ENCODE measurements at places on chromosomes 7 and 10.

- DNase-seq, result no peak
Measured at GRCh38 chr7:7176406-7177043, 5.8 kb upstream of the C1GALT1 start.

DNA sequence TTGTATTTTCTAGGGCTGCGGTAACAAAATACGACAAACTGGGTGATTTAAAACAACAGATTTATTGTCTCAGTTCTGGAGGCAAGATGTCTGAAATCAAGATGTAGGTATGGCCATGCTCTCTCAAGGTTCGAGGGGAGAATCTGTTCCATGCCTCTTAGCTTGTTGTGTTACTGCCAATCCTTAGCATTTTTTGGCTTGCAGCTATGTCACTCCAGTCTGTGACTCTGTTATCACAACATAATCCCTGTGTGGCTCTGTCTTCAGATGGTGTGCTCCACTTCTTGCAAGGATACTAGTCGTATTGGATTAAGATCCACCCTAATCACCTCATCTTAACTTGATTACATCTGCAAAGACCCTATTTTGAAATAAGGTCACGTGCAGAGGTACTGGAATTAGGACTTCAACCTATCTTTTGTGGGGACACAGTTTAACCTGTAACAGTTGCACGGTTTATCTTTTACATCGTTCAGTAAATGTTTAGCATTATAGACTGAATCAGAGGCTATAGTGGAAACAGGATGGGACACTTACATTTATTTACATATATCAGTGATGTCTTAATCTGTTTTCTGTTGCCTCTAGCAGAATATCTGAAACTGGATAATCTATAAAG lies 3.1 kb downstream of the C1GALT1 start:
- no peak for DNase-seq

GRCh38 chr10:86292462-86293395 lies 73.9 kb downstream of the GRID1 start:
- DNase-seq, result no peak

DNA sequence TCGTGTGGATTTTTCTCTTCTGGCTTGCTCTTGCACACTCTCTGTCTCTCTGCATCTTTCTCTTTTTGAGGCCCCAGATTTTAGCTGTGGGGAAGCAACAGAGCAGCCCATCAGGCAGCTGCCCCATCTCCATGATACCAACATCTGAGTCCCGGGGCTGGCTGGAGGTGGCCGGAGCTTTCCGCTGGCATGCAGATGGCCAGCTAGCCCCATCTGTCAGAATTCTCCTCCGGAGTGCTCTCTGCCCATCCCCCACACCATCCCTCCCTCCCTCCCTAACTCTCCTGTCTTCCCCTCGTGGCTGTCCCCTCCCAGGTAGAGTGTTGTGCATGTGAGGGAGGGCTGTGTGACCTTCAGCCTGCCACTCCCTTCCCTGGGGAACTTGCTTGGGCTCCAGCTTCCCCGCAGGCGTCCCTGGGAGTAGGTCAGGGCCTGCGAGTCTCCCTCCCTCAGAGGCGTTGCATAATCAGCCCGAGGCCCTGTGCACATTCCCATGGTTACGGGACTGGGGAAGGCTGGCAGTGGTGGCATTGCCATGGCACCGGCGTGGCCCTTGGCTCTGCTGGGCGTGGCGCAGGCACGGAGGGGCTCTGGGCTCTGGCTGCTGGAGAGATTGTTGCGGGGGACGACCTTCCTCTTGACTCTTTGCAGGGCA lies 24.7 kb downstream of the GHRHR start:
- peak; percentile 18 for DNase-seq

GRCh38 chr10:13890233-13891127 lies 303.7 kb downstream of the PRPF18 start:
- DNase-seq, result no peak
